NCI-H187 treated with DMSO at 0.1 percent for 48 hours (cell line): ENCODE measurements at places on chromosomes 1 and 21.

DNA sequence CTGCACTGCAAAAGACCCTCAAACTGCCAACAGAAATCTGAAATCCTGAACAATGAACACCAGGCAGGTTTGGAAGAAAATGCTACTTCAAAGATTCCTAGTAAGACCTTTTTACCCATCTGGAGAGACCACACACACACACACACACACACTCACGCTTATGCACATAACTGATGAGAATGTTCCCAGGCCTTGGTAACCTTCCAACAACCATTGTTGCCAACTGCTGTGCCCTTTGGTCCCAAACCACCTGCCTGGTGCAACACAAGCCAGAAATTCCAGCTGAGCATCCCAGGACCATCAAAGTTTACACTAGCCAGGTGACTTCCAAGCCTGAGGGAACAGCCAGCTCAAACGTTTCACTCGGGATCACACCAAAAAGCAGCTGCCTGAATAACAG lies 56.9 kb downstream of the SEC16B start:
- DNase-seq, result no peak

- no peak for DNase-seq
Observed at GRCh38 chr1:172005856-172006255, 164.6 kb downstream of the DNM3 start.

DNA sequence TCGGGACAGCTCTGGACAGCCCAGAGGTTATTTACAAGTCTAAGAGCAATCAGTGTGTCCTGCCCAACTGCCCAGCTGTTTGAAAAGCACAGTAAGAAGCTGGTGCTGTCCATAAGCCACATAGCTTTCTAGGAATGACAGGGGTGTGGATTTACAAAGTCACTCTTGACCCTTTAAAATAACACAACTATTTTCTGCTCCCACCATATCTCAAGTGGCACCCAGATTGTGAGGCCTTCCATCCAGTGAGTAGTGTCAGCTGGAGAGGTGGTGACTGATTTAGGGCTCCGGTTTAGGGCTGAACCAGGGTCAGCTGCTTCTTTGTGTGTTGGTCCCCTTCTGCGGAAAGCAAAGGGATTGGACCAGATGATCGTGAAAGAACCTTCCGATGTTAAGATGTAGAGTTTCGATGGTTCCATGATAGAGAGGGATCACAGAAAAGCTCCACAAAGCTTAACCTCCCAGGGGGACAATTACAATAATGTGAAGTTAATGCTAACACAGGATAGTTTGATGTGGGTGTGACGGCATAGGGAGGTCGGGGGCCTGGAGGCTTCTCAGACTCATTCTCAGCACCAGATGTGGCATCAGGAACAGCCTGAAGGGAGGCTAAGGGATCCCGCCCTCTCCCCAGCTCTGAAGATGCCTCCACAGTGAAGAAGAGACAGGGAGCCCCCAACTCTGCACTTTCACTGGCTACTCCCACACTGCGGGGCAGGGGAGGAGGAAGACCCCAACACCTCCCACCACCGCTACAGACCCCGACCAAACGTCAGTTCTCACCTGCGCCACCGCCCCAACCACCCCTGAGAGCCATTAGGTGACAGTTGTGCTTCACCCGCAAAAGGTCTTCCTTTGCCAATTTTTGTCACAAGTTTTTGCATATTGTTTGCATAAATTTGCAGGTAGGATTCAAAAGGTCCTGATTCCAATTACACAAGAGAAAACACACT lies 40.6 kb downstream of the LRRC3 start:
- DNase-seq, result no peak

DNA sequence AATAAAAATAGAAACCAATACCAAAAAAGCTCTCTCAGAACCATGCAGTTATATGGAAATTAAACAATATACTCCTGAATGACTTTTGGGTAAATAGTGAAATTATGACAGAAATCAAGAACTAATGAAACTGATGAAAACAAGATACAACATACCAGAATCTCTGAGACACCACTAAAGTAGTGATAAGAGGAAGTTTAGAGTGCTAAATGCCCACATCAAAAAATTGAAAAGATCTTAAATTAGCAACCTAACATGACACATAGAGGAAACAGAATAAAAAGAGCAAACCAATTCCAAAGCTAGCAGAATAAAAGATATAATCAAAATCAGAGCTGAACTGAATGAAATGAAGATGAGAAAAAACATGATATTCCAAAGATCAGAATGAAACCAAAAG lies 430.9 kb downstream of the LTN1 start:
- no peak for DNase-seq

GRCh38 chr1:234185438-234185837 lies 187.8 kb upstream of the COA6 start:
- DNase-seq, result no peak

DNA sequence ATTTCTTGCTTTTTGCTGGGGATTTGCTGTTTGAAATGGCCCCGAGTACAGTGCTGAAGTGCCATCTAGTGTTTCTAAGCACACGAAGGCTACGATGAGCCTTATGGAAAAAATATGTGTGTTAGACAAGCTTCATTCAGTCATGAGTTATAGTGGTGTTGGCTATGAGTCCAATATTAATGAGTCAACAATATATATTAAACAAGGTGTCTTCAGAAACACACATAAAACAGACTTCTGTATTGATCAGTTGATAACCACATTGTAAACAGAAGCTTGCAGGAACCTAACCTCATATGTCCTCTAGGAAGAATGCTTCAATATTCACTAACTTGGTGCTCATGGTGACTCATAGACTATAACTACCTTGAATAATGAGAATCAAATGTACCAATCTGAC lies 1.7 kb upstream of the GJB5 start:
- DNase-seq, result no peak

DNA sequence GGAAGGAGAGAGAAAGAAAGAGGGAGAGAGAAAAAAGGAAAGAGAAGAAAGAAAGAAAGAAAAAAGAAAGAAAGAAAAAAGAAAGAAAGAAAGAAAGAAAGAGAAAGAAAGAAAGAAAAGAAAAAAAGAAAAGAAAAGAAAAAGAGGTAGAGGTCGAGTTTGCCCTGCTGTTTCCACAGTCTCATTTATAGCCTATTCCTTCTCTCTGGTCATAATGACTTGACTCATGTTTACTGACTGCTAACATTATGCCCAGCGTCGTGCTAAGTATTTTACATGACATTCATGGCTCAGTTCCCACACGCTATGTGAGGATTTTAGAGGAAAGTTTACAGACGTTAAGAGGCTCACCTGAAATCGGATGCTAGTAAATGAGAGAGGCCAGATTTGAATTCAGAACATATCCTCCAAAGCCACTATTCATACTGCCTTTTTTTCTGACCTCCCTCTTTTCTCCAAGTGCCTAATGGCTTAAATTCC lies 263.0 kb downstream of the TNR start:
- no peak for DNase-seq

GRCh38 chr1:7294636-7295035 lies 476.5 kb upstream of the VAMP3 start:
- DNase-seq, result no peak

DNA sequence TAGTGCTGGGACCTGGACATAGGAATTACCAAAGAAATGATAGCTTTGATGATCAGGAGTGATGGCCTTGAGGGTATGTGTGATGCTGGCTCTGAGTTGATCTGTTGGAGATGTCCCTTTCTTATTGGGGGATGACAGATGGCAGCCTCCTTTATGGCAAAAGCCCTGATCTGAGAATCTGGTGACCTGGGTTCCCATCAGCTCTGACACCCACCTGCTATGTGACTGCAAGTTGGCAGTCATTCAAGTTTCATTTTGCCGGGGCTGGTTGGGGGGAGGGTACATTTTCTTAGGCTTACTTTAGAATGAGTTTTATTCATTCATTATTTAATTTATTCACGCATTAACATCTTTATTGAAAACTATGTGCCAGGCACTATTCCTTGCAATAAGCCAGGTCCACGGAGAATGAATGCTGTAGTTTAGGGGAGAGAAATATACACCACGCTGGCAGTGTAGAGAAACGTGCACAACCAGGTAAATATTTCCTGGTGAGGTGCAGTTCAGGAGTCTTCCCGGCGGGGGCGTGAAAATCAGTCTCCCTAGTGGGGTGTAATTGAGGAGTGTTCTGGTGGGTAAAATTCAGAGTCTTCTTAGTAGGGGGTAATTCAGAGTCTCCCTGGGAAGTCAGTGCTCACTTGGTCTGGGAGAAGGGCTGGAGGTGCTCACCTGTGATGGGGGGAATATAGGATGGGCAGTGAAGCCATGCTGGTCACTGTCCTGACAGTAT lies 401.3 kb downstream of the CAMTA1 start:
- no peak for DNase-seq

DNA sequence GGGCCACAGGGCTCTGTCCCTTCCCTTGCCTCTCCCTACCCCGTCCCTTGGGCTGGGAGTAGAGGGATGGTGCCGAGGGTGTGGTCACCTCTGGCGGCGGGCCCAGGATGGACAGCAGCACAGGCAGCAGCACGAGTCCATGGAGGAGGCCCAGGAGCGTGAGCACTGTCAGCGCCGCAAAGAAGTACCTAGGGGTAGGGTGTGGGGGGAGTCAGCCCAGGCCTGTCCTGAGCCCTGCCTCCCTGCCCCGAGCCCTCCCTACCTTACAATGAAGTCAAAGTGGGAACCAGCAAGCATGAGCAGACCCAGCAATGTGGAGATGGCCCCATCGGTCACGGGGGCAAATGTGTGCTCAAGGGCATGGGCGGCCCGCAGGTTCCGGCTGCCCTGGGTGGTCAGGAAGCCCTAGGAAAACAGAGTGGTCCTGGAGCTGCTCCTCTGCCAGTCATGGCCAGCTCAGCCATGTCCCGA lies 14.7 kb downstream of the BTBD19 start:
- DNase-seq, result no peak
